ENCODE measurements at places on chromosomes 5 and 9.

DNA sequence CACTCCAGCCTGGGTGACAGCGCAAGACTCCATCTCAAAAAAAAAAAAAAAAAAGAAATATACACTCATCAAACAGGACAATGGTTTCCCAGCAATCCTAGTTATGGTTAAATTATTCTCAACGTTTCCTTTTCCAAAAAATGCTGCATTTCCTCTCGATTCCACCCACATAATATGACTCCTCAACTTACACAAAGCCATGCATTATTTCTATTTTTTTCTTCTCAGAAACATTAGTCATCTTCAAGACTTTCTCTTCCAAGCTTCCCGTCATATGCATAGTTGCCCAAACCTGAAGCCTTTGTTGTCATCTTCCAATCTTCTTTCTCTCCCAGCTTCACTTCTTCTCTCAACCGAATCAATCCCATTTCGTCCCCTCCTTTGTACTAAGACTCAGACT lies 61.4 kb upstream of the RANBP6 start:
- no peak for DNase-seq

DNA sequence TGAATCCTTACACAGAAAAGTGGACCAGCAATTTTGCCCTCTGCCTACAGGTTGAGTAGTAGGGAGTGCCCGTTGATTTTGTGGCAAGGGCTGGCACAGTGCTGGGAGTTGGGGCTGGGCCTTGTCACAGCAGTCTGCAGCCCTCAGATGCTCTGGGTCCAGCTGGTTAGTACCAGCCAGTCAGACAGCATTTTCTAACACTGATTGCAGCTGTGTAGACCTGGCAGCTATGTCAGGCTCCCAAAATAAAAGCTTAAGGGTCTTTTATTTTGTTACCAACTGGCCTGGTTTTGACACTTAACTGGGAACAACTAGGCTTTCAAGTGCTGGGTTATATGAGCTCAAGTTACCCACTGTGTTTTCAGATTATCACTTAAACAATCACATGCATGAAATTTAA lies 57.7 kb downstream of the MAT2B start:
- DNase-seq, result no peak

DNA sequence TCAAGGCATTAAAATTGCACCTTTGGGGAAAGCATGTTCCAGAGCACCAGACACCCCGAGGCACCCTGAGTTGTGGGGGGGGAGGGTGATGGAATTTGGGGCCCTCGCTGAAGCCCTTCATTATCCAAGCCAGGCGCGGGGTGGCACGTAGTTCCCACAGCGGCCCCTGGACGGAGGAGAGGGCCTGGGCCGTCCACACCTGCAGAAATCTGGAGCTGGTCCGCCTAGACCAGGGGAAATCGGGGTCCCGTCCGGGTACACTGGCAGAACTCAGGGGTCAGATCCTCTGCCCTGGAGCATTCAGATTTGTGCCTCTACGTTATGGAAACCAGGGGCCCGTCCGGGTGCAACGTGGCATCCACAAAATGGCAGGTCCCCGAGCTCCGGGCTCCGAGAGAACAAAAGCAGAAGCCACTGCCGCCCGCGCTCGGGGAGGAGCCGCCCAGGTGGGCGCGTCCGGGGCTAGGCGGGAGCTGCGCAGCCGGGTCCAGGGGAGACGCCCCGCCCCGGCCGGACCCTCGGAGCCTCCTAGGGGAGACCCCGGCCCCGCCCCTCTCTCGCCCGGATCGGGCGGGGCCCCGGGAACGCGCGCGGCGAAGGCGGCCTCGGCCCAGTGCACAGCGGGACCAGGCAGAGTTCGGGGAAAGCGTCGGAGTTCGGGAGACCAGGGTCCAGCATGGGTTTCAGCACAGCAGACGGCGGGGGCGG lies at the start of gene PLEKHG4B:
TSS of gene PLEKHG4B (plus strand) at position 613 of the 708 bp plus-strand sequence. CDS start at position 677, 64 bp downstream.
- no peak for DNase-seq

GRCh38 chr9:132008855-132009812 lies 70.5 kb downstream of the MED27 start:
- no peak for DNase-seq

DNA sequence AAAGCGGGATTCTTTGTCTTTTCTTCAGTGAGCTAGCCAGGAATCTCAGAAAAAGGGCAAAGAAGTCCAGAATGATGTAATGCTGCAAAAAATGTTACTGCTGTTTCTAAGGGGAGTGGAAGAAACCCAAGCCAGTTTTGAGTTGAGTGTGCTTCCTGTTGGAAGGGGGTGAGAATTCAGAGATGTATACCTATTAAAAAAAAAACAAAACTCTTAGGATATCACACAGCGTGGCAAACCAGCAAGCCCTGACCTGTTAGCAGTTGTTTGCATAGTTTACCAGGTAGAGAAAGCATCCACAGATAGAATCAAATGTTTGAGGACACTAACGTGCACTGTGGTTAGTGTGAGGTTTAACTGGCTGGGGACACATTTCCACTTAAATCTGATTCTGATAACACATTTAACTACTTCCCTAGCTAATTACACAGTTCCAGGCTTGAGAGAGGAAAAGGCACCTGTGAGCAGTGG lies 11.4 kb downstream of the BASP1 start:
- no peak for DNase-seq

Measured in activated naive CD4-positive, alpha-beta T cell (primary cell).